IMR-90 (cell line): ENCODE measurements at places on chromosomes 4 and X.
A peak's percentile ranks its signal among the peaks of the same experiment; 100 is the strongest.

- DNase-seq = no peak
These were observed 67.9 kb upstream of the STK26 start for GRCh38 chrX:131955099-131955777.

DNA sequence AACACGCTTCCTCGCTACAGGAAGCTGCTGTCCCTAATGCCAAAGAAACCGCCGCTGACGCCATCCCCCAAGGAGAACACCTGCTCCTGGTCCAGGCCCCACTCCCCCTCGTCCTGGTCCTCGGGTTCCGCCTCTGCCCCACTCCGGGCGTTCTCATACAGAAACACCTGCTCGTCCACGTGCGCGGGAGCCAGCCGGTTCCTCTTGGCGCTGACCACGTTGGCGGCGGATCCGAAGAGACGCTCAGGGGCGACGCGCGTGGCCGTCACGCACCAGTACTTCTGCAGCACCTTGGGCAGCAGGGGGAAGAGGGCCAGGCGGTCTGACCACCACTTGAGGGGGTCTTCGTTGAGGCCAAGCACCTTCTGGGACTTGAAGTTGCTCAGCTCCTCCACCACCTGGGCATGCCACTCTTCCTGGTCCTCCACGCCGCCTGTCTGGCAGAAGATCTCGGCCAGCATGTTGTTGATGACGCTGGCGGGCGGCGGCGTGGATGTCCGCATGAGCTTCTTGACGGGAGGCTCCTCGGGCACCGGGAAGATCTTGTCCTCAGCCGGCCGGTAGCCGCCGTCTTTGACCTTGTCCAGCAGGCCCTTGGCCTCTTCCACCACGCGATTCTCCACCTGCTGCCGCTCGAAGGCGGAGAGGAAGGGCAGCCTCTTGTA is 12.0 kb downstream of the DHRSX start:
- no peak for DNase-seq

DNA sequence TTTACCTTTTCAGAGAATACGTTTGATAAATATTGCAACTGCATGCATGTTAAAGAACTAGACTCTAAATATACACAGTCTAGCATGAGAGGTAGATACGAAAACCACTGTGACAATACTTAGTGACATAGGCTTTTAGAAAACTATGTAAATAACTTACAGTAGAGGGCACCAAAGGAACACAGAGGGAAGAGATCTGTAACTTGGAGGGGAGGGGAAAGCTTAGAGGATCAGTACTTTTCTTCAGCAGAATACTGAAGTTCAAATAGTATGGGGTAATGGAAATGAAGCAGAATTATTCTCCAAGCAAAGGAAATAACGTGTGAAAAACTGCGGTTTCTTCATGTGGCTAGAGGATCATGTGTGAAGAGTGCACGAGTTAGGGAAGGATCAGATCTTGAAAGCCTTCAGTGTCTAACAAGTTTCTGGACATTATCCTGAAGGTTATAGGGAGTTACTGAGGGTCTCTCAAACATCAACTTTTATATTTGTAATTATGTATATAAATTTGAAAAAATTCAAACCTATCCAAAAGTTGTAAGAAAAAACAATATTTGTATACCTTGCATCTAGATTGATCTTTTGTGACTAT is 264.3 kb downstream of the NPFFR2 start:
- DNase-seq = peak; percentile 57

DNA sequence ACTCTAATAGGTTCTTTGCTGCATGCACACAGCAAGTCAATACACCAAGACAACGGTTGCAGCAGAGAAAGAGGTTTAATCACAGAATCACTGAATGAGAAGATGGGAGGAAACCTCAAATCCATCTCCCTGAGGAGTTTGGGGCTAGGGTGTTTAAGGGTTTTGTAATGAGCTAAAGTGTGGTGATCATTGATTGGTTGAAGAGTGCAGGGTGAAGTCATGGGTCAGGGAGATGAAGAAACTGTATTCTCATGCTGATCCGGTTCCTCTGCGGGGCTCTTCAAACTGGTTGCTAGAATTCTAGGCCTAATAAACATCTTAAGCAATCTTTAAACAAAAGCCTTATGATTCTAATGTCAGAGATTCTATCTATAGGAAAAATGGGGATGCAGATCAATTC is 432.5 kb upstream of the FAM47C start:
- no peak for DNase-seq

DNA sequence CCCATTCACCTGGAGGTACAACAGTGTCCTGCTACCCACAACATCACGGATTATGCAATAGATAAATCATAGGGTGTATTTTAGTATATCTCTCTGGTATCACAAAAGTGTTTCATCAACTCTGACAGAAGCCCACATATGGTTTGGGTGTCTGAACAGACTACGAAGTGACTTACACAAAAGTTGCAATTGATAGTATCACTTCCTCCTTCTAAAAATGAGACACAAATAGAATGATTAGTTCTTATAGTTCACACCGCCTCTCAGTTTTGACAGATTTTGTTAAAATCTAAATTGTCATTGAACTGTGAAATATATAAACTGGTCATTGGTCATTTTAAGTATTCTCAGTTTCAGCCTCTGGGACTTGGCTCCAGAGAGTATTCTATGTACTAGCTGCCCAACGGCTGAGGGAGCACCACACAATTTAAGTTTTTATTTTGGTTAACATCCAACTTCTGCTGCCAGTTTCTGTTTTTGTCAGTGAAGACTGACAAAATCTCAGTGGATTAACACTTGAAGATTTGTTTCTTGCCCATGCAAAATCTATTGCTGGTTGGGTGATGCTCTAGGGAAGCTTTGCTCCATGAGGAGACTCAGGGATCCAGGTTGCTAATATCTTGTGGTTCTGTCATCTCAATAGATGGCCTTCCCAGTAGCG is 113.8 kb upstream of the PUDP start:
- no peak for DNase-seq

- no peak for DNase-seq
These were observed 3.1 kb downstream of the RBMXL3 start for GRCh38 chrX:115192244-115192700.

- DNase-seq = no peak
These were observed 93.5 kb upstream of the GUCY1A1 start for GRCh38 chr4:155573126-155573525.

- DNase-seq = no peak
These were observed 126.9 kb downstream of the LRBA start for GRCh38 chr4:150888217-150888616.

- no peak for DNase-seq
These were observed 3.2 kb downstream of the SOWAHB start for GRCh38 chr4:76894537-76895255.

GRCh38 chr4:162154862-162155540 is 8.8 kb downstream of the FSTL5 start:
- no peak for DNase-seq

DNA sequence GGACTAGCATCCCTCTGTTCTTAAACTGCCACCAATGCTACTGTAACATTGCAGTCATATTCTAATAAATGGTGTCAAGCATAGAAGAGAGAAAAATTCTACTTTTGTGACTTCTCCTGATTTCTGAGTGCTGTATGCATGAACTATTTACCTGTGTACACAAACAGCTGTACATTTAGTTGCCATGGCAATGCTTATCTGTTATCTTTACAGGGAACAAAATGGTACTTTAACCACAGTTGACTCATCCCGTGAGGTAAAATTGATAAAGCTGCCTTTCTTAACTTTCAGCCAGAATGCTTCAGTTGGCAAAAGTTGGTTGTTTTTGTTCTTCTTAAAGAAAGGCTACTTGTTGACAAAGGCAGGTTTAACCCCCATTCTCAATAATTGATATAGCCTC is 587.5 kb upstream of the MAGEB2 start:
- DNase-seq = no peak

GRCh38 chrX:23515028-23515427 is 152.3 kb upstream of the PRDX4 start:
- no peak for DNase-seq

GRCh38 chrX:37424000-37424429 is 74.9 kb downstream of the PRRG1 start:
- DNase-seq = peak; percentile 29

DNA sequence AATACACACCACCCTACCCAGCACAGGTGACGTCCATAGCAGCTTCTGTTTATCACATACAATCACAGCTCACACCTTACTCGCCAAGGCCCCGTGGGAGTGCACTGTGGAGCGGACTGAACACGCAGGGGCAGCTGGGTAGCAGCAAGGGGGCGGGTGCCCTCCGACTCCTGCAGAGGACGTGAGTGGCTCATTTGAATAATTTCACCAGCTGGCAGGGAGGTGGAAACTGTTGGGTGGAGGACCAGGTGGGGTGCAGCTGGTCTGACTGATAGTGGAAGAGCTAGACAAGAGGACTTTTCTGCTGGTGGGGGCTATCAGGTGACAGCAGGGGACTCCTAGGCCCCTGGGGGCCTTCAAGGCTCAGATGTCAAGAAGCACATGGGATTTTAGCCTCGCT is 16.3 kb downstream of the MAN2B2 start:
- DNase-seq = no peak

DNA sequence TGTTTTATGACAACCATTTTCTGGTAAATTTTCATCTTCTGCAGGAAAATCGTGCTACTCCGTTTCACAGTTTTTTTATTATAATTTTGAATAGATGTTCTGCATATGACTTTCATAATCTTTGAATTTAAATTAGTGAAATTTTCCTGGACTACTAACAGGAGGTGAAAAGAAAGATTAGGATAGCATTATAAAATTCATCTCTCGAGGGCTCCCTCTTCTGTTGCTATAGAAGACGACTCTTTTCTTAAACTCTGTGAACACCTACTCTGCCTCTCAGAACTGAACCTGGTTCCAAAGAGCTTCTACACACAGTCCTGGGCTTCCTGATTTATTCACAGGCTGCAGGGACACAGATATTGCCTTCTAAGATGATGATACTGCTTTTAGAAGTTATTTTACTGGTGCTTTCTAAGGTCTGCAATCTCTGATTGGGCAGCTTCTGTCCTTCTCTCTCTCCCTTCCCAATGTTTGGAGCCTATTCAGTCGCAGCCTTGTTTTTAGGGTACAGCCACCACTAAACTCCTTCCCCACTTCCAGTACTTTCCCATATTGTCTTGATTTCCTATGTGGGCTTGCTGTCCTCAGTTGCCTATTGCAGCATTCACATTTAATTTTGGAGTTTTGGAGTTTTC is 10.1 kb upstream of the SAP30 start:
- peak; percentile 25 for DNase-seq

GRCh38 chrX:78455901-78456300 is 128.5 kb upstream of the CYSLTR1 start:
- DNase-seq = no peak

GRCh38 chr4:53592686-53593501 is 1.6 kb upstream of the LNX1 start:
- DNase-seq = no peak

- DNase-seq = no peak
These were observed 124.1 kb upstream of the SPIN4 start for GRCh38 chrX:63475200-63475599.

DNA sequence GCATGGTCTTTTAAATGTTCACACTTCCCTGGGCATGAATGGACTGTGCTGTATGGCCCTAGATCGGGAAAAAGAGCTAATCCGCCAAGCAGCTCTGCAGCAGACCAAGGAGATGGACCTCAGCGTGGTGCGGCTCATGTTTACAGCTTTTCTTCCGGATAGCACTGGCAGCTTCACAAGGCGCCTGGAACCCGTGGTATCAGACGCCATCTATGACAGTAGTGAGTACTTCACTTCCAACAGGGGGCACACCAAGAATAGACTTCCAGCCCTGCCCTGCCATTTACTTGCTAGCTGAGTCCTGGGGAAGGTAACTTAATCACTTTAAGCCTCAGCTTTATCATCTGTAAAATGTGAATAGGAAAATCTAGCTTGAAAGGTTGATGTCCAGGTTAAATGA is 77.7 kb downstream of the NFKB1 start:
- no peak for DNase-seq

DNA sequence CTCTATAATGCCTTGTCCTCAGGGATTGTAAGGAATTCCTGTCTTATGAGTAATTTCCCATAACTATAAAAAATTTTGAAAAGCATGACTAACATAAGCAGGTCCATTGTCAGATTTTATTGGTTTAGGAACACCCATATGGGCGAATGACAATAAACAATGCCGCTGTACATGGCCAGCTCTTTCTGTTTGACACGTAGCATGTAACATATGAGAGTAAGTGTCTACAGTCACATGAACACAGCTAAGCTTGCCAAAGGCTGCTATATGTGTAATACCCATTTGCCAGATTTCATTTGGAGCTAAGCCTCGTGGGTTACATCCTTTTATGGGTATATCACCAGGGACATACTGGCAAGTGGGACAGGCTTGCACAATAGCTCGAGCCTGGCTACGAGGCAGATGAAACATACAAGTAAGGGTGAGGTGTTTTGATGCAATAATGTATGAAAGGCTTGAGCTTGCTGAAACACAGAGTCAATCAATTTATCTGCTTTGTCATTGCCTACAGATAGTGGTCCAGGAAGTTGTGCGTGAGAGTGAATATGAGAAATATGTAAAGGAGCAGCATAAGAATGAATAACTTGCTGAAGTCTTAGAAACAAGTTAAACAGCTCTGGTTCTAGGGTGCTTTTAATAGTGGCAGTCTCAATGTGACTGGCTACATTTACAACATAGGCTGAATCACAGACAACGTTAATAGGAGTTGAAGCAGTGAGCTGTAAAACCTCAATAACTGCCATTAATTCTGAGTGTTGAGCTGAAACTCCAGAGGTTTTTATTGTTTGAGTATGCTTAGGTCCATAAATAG is 67.4 kb upstream of the UGT2B10 start:
- DNase-seq = no peak

- no peak for DNase-seq
These were observed 16.9 kb downstream of the STAP1 start for GRCh38 chr4:67575232-67576058.

DNA sequence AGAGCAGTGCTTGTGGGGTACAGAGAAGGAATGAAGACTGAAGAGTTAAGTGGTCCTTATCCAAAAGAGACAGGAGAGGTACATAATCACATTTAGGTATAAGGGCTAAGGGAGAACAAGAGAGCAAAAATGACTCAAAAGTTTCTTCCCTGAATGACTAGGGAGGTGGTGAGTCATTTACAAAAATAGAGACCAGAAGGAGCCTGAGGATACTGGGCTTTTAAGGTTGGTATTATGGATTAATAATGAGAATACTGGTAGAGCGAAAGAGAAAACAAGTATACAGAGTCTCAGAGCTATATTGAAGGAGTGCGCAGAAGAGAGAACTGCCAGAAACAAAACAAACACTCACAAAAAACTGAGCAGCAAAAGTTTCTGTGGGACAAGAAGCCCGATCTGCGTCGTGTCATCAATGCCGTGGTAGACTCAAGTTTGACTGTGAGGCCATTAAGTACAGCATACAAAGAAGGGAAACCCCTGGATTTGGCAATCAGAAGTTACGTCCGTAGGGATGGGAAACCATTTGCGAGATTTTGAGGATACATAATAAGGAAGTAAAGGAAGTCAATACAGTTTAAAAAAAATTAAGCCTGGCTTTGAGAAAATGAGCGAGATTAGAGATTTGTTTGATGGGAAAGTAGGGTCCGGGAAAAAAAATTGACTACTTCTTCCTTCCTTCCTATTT is 129.1 kb upstream of the STIM2 start:
- DNase-seq = peak; percentile 41

DNA sequence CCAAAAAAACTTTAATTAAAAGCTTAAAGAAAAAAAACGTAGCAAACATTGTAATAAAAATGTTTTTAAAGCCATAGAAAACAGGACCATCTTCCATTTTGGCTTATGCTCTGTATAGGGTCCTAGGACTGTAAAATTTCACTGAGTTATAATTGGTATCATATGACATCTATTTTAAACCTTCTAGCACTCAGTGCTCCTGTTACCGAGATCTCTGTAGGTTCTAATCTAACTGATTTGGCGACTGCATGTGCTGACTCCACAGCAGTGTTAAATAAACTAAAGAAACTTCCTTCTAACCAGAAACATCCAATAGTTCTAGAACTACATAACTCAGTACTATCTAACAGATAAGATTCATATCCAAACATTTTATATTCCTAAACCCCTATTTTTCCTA is at the start of gene ASB11:
TSS of gene ASB11 (minus strand) at position 132 of the 400 bp plus-strand sequence. CDS start at position 97, 35 bp downstream.
- DNase-seq = no peak
